ENCODE measurements at places on chromosomes 13 and 19.

GRCh38 chr13:94232956-94233355 lies 246.5 kb downstream of the DCT start:
- no peak for DNase-seq

DNA sequence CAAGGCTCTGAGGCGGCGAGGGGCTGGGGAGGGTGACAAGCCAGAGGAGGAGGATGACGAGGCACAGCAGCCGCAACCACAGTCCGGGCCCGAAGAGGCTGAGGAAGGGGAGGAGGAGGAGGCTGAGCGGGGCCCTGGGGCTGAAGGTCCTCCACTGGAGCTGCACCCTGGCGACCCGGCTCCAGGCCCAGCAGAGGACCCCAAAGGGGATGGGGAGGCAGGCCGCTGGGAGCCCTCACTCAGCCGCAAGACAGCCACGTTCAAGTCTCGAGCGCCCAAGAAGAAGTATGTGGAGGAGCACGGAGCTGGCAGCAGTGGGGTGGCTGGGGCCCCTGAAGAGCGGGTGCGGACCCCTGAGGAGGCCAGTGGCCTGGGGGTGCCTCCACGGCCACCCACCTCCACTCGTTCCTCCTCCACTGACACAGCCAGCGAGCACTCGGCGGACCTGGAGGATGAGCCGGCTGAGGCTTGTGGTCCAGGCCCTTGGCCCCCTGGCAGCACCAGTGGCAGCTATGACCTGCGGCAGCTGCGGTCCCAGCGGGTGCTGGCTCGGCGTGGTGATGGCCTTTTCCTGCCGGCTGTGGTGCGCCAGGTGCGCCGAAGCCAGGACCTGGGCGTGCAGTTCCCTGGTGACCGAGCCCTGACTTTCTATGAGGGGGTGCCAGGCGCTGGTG lies 2.9 kb downstream of the CIC start:
- DNase-seq: peak; percentile 12

GRCh38 chr19:43684326-43684725 lies 14.4 kb upstream of the PLAUR start:
- DNase-seq: no peak

- no peak for DNase-seq
These were observed 76.7 kb downstream of the CACNA1A start for GRCh38 chr19:13429563-13429962.

GRCh38 chr19:2617393-2618165 lies 84.9 kb downstream of the GNG7 start:
- DNase-seq: no peak

DNA sequence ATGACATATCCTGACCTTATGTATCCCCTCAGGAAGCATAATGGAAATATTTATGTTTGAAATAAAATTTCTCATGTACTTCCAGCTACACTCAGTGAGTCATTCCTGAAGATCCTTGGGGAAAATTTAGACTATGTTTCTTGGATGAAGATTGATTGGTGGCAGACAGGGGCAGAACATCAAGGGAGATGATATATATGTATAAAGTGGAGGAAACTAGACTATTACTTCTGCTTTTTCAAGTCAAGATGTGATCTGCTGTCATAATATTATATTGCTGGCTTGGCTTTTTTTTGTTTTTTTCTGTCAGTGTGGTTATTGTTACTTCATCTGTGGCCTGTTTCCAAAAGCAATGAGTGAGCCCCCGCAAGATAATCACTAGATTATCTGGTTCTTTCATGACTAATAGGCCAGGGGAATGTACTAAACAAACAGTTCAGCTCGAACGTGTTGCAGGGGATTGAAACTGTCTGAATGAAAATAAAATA lies 87.2 kb upstream of the TNFSF11 start:
- no peak for DNase-seq

- DNase-seq: no peak
These were observed 99.0 kb downstream of the MYO16 start for GRCh38 chr13:108728370-108728769.

DNA sequence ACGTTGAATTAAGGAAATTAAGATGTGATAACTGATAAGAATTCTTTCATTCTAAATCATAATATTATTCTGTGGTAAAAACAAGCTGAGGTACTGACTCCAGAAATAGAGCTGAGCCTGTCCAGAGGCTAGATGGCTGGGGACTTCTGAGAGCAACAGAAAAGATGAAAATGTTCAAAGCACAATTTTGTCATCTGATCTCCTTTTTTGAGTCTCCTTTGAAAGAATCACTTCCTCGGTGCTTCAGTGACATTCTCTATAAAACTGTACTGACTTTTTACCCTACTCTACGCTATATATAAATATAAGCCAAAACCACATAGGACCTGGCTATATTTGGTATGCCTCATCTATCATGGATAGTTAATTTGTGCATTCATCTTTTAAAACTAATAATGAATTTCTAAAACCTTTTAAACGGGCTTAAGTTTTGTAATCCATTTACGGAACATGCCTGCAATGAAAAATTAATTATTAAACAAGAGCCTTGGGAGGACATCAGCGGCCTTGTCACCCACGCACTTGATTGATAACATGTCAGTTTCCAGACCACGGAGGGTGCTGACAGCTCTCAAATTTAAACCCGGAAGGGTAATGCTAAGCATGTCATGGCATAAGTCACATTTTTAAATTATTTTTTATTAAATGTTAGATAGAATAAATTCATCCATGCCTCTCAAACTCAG lies 235.5 kb downstream of the PCDH9 start:
- DNase-seq: no peak

DNA sequence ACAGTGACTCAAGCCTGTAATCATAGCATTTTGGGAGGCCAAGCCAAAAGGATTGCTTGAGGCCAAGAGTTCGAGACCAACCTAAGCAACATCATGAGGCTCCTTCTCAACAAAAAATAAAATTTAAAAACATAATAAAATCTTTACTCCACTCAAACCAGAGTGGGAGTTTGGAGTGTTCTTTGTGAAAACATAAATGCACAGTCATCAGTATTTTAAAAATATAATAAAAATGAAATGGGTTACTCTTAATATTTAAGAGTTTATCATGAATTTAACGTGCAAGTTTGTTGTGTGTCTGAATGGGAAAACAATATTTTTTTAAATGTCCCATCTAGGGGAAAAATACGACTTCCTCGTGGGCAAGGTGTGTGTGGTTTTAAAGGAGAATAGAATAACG lies 78.6 kb upstream of the STARD13 start:
- no peak for DNase-seq

DNA sequence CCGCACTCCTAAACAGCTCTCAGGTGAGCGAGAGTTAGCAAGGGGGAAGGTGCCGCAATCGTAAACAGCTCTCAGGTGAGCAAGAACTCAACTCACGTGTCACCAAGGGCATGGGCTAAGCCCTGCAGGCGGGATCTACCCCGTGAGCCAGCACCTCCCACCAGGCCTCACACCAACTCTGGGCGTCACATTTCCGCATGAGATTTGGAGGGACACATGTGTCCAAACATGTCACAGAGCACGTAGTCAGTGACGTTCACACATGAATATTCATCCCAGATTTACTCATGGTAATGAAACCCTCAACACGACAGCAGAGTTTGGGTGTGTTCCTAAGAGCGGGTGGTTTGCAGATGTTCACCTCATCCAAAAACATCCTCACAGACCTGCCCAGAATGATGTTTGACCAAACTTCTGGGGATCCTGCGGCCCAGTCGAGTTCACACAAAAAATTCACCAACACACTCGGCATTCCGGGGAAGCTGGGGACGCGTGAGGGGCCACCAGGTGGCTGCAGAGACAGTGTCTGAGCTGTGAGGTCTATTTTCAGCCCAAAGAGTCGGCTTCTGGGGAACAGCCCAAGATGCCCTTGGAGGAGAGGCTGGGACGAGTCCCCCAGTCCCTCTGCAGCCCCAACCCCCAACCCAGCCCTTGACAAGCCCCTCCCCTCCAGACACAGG lies 19.6 kb downstream of the C2CD4C start:
- DNase-seq: no peak

- DNase-seq: no peak
These were observed 12.0 kb upstream of the CEACAM21 start for GRCh38 chr19:41563854-41564514.

DNA sequence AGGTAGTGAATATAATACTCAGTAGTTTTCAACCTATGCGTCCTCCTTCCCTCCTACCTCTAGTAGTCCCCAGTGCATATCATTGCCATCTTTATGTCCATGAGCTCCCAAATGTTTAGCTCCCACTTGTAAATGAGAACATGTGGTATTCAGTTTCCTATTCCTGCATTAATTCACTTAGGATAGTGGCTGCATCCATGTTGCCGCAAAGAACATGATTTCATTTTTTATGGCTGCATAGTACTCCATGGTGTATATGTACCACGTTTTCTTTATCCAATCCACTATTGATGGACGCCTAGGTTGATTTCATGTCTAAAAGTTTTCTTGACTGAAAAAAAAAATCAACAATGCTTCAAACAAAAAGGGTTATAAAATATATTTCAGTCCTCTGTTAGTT lies 303.4 kb upstream of the SGCG start:
- no peak for DNase-seq

DNA sequence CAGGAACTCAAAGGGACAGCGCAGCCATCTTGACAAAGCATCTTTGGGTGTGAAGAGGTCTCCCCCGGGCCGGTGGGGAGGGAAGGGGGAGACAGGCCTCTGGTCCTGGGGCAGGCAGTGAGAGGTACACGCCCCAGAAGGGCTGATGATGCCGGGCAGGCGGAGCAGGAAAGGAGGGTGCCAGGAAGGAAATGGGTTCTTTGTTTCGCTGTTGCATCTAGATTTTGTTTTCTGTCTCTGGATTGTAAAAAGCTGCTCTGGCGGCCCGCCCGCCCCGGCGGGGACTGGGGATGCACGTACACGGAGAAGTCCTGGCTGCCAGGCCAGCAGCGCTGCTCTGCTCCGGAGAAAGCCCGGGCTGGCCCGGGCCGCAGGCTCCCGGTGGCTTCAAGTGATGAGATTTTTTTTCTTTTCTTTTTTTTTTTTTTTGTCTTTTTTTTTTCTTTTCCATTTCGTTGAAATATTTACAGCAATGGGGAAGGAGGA lies 13.2 kb upstream of the ASF1B start:
- no peak for DNase-seq

DNA sequence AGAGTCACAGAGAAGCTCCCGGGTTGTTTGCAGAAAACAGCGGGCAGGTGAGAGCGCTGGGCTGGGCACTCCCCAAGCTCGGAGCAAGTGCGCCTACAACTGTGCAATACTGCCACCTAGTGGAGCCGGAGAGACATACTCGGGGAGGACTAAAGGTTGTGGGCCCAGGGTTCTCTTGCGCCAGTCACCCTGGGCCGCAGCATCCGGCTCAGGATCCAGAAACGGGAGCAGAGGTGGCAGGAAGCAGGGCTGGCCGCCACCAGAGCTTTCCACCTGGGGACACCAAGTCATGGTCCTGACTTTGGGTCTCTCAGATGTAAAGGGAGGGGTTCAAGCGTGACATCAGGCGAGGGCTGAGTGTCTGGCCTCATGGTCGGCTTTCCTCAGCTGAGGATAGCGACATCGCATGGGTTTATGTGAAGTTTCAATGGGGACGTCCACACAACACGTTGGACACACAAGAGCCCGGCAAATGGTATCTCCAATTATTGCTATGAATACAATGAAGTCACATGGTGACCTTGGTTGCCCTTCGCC lies 11.2 kb upstream of the KLK4 start:
- DNase-seq: peak; percentile 55

DNA sequence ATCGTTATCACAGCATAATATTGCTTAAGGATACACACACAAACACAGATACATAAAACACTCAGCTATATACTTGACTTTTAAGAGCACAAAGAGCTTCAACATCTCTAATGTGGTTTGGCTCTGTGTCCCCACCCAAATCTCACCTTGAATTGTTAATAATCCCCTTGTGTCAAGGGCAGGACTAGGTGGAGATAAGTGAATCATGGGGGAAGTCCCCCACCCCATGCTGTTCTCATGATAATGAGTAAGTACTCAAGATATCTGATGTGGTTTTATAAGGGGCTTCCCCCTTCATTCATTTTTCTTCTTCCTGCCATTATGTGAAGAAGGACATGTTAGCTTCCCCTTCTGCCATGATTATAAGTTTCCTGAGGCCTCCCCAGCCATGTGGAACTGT lies 481.4 kb downstream of the PCDH9 start:
- DNase-seq: no peak

- no peak for DNase-seq
These were observed 499.7 kb downstream of the COG6 start for GRCh38 chr13:40155201-40155600.

GRCh38 chr13:52125547-52125946 lies 3.3 kb downstream of the NEK5 start:
- DNase-seq: no peak

DNA sequence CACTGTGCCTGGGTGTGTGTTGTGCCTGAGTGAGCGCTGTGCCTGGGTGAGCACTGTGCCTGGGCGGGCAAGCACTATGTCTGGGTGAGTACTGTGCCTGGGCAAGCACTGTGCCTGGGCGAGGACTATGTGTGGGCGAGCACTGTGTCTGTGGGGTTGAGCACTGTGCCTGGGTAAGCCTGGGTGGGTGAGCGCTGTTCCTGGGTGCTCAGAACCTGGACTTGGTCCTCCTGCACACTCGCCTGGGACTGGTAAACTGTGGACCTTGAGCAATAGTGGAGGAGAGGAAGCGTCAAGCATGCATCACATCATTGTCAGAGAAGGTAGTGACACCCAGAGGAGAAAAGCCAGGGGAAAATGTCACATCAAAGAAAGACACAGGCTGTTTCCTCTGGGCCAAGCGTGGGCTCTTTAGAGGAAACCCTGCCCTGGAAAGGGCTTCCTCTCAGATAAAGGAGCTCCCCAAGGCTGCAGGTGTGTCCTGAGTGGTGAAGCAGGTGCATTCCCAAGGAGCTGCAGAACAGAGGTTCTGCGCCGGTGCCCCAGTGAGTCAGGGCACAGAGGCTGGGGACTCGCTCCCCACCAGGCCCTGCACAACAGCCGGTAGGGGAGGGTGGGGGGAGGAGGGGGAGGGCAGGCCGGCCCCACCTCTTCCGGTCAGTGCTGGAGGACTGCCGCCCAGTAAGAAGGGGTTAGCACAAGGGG lies 141.2 kb downstream of the TEX29 start:
- DNase-seq: no peak

DNA sequence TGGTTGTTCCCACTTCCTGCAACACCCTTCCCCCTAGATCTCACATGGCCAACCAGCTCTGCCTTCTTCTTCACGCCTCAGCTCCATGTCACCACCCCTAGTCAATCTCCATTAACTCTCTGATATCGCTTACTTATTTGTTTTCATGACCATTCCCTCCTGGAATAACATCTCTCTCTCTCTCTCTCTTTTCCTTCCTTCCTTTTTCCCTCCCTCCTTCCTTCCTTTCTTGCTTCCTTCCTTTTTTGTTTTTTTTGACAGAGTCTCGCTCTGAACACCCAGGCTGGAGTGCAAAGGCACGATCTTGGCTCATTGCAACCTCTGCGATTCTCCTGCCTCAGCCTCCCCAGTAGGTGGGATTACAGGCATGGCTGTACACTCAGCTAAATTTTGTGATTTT lies 44.9 kb upstream of the ADGRL1 start:
- no peak for DNase-seq

GRCh38 chr19:36771261-36772231 lies 1.1 kb downstream of the ZNF850 start:
- DNase-seq: peak; percentile 64

- DNase-seq: no peak
These were observed 359.3 kb downstream of the TDRD3 start for GRCh38 chr13:60756306-60756705.

- no peak for DNase-seq
These were observed 181.7 kb downstream of the UQCRFS1 start for GRCh38 chr19:29031216-29031615.
